ENCODE measurements at places on chromosomes 5 and 9.

GRCh38 chr9:136463578-136463977 lies 19.3 kb downstream of the SEC16A start:
- no peak for DNase-seq

GRCh38 chr9:95727947-95728520 lies 147.5 kb upstream of the ERCC6L2 start:
- no peak for DNase-seq

- no peak for DNase-seq
Observed at GRCh38 chr9:121298689-121299466, 30.9 kb downstream of the GSN start.

GRCh38 chr5:178477802-178478201 lies 112.4 kb downstream of the COL23A1 start:
- no peak for DNase-seq

- no peak for DNase-seq
Observed at GRCh38 chr5:163342306-163342705, 95.1 kb upstream of the CCNG1 start.

- DNase-seq: no peak
Observed at GRCh38 chr9:122116040-122116439, 22.9 kb upstream of the TTLL11 start.

- no peak for DNase-seq
Observed at GRCh38 chr9:73683862-73684591, 532.4 kb downstream of the ANXA1 start.

DNA sequence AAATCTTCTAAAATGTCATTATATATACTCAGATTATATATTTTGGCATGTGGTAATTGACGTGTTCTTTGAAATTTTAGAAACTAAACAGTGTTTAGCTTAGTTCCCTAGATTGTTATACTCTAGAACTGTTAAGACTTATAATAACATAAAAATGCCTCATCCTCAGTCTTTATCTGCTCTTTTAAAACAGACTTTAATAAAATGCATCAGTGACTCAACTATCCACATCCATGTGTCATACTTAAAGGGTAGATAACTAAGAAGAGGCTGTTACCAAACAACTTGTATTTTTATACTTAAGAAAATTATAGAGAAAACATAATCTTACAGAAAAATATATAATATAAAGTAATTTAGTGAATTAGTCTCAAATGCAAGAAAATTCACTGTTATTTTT lies 15.2 kb downstream of the NFIL3 start:
- DNase-seq: no peak

Data from stimulated activated CD4-positive, alpha-beta T cell treated with anti-CD3 and anti-CD28 coated beads, Interleukin-1b, Interleukin-23, amount 100 ng/mL, for 4 hours (primary cell).